ENCODE measurements at places on chromosomes 5 and 9.
A peak's percentile ranks its signal among the peaks of the same experiment; 100 is the strongest.

- peak; percentile 66 for DNase-seq
Measured at GRCh38 chr5:172713113-172713808, 57.7 kb downstream of the DUSP1 start.

DNA sequence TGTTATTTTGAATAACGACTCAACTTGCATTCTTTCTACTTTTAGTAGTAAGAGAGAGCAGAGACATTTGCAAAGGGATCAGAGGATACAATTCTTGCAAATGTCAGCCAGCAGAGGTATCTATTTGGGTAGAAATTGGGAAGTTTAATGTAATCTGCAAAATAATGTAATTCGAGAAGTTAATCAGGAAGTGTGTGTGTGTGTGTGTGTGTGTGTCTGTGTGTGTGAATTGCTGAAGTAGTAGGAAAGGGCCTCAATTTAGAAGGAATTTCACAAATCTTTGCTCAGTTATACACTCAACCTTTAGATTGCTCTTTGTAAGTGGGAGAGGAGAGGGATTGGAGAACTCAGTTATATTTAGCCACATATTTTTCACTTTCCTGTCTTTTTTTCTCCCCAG lies 11.0 kb upstream of the IFNA1 start:
- no peak for DNase-seq

- DNase-seq: no peak
Measured at GRCh38 chr9:96515621-96516470, 65.9 kb downstream of the HABP4 start.

DNA sequence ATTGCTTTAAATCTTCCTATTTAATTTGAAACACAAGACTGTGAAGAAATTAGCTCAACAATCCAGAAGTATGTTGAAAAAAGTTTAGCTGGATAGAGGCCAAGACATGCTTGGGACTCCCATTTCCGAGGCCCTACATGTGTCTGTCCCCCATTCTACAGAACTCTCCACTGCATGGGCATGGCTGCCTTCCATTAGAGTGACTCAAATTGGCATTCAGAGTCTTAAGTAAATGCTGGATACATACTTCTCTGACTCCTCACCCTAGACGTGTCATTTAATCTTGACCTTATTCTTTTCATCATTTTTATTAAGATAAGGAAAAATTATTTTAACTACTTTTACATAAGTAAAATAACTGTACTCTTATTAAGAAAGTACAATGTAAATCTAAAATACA lies 530.4 kb upstream of the CDH9 start:
- DNase-seq: no peak

DNA sequence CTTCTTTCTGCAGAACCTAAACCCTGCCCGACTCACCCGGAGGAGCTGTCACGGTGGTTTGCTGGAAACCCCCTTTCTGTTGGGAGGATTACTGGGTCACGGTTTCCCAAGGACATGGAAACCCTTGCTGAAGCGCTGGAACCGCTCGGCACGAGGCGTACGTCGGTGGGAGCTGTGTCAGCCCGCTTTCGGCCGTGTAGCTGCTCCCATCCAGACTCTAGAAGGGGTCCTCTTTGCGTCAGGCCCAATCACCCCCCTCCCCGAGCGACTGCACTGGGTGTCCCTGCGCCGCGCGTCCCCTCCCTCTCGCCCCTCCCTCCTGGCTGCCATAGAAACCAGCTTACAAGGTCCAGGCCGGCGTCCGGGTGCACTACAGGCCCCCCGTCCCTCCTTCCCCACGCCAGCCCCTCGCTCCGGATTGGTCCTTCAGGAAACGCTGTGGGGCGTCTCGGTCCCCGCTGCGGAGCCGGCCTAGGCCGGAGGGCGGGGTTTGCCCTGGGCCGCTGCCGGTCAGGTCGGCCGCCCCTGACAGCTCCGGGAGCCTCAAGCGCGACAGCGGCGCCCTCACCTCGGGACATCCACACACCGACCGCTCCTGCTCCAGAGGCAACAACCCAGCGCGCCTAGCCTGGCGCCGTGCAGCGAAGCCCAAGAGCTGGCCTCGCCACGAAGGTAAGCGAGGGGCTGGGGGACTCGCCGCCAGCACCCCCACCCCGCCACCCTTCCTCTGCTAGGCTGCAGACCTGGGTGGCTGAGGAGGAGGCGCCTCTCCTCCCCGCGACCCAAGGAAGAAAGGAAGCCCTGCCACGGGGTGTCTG lies at the start of gene NIM1K:
TSS of gene NIM1K (plus strand) at position 486 of the 818 bp plus-strand sequence. CDS start 53,551 bp downstream, outside the sequence.
- DNase-seq: peak; percentile 23

- DNase-seq: no peak
Measured at GRCh38 chr9:2720179-2720654, 2.9 kb downstream of the KCNV2 start.

- DNase-seq: no peak
Measured at GRCh38 chr9:125227761-125228160, 13.4 kb downstream of the HSPA5 start.

DNA sequence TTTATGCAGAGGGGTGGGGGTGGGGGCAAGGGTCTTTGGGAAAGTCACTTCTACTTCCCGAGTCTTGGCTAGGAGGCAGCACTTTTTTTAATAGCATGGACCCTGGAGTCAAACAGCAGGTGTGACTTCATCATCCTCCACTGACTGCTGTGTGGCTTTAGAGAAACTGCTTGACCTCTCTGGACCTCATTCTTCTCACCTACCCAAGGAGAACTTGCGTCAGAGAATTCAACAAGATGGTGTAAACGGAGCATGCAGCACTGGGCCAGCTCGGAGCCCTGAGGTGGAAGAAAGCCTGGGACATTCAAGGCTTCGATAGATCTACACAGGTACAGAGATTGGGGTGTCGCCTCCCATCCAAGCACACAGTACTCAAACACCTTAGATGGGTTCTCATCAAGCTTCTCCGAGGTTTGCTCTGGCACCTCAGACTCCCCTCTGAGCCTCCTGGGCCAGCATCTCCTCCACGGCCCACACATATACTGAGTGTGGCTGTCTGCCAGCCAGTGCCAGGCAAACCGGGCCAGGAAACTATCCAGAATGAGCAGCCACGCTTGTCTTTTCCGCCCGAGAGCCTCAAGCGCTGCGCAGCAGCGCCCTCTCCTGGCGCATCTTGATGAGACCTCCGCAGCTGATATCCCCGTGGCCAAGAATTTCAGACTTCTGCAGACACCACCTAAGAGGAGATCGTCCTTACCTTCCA lies 4.6 kb upstream of the SLC25A48 start:
- DNase-seq: peak; percentile 48

DNA sequence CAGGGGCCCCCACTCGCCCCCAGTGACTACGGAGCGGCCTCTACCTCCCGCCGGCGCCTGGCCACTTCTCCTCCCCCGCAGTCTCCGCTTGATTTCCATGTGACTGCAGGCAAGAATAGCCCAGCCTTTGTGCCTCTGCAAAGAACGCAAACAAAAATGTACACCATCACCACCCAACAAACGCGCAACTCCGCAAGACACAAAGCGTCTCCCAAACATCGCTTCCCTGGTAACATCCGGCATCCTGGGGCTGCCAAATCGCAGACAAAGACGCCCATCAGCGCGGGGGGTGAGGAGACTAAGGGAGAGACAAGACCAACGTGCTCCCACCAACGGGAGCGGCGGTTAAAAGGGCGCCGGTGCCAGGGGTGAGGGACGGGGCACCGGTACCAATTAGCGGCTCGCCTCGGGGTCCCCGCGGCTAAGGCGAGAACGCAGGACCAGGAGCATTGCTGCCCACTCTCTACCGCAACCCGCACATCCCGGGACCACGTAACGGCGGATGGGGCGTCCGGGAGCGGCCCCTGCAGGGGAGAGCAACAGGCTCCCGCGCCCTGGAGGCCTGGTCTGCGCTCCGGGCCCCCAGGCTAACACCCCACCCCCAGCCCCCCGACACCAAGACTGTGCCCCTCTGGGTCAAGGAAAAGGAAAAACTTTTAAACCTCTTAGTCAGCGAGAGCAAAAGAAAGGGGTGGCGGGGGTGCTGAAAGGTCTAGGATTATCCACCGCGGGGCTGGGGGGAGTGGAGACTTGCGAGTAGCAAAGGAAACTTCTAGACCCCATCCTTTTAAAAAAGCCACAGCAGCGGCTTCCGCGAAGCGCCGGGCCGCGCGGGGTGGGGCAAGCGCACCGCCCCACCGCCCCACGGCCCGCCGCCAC lies 885 bp downstream of the MPDZ start:
- DNase-seq: no peak

DNA sequence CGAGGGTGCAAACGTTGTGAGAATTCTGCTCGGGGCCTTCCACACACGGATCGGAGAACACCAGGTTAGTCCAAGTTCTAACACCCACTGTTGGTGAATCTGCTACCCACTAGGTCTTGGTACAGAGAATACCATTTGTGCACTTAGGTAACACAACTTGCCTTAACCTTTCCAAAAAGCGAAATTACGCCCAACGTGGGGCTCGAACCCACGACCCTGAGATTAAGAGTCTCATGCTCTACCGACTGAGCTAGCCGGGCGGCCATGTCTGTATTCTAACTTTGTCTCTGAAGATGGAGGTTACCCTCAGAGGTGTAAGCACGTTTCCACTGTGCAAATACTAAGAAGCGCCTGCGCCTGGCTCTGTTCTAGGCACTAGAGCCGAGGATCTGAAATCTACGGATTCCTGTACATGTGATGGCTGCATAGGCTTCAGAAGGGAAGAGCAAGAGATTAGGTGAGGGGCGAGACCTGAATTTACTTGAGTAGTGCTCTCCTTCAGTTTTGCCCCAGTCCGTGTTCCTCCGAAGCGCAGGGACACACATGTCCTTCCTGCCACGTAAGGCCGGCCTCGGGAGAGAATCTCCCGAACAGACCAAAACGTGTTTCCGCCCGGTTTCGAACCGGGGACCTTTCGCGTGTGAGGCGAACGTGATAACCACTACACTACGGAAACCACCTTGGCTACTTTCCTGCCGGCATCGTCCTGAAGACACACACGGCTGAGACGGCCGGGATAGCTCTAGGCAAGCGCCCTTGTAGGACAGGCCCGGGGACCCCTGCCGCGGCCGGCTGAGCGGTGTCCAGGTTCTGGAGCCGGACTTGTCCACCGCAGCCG lies 1.1 kb upstream of the TRIM41 start:
- peak; percentile 99 for DNase-seq

GRCh38 chr5:170336065-170336464 lies 38.5 kb upstream of the LCP2 start:
- no peak for DNase-seq

Measured in stimulated activated CD4-positive, alpha-beta T cell treated with anti-CD3 and anti-CD28 coated beads, Interleukin-2, amount 100 ng/mL, for 48 hours (primary cell).